LNCaP clone FGC (cell line): ENCODE measurements at places on chromosomes 1 and 21.

- no peak for DNase-seq
Observed at GRCh38 chr21:16796776-16797175, 716.1 kb upstream of the CXADR start.

DNA sequence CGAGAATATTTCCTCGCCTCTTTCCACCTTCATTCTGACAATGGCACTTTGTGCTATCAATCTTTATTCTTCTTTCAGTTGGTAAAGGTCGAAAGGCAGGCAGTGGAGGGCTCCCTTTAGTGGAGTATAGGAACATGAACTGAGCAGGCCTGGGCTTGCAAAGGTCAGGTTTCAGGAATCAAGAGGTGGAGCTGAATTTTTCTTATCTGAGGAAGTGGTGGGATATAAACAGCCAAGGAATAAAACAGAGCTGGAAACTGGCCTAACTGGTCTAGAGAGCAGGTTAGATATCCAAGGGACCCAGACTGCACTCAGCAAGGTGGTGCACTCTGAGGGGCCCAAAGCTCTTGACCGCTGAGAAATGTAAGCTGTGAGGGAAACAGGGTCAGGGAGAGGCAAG, 99.1 kb downstream of the PLA2G4A start:
- no peak for DNase-seq

- no peak for DNase-seq
Observed at GRCh38 chr1:56934430-56935060, 31.3 kb downstream of the C8B start.

DNA sequence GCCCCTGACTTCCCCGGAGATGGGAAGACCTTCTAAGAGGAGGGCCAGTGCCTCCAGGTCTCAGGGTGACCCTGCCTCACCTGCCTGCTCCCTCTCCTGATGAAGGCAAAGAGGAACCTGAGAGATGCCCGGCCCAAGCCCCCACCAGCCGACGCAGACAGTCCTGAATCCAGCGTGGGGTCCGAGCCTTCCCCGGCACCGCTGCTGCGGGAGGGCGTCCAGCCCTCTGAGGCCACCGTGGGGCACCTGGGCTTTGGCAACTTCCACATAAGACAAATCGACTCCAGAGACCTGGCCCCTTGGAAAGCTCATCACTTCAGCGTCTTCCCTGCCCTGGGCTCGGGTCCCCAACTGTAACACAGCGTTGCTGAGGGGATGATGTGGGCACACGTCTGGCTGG, 122.2 kb downstream of the CASZ1 start:
- no peak for DNase-seq

DNA sequence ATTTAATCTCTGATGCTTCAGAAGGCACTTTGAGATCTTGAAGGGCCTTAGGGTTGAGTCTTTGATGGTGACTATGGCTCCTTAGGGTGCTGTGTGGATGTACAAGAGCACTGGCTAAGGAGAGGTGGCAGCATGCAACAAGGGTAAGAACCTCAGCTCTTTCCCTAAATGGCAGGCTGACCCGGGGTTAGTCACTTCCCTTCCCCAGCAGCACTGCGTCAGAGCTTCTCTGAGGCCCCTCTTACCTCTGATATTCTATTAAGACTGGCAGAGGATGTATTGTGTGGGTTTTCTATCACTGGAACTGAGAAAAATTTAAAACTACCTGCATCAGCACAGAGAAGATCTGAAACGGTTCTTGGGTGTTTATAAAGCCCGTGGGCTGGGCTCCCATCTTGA, 11.8 kb downstream of the C1orf116 start:
- DNase-seq, result no peak

DNA sequence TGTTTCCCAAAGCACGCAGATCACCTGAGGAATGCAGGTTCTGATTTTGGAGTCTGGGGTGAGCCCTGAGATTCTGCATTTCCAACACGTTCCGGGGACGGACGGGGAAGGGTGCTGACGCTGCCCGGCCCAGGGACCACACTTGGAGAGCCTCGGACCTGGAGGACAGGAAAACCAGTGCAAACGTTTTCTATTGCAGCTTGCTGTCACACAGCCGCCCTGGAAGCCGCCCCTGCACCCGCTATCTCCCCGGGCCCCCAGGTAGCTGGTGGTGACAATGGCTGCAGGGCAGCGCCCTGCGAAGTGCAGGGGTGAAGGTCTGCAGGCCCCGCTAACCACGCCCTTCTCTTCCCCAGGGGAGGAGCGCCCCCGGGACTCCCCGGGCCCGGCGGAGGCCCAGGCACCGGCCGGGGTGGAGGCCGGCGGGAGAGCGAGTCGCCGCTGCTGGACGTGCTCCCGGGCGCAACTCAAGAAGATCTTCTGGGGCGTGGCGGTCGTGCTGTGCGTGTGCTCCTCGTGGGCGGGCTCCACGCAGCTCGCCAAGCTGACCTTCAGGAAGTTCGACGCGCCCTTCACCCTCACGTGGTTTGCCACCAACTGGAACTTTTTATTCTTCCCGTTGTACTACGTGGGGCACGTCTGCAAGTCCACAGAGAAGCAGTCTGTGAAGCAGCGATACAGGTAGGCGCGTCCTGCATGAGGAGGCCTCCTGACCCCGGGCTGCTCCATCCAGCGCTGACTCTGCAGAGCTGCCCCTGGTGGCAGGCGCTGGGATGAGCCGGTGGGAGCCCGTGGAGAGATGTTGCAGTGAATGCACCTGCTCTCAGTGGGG, 142.0 kb upstream of the COA6 start:
- DNase-seq, result no peak

DNA sequence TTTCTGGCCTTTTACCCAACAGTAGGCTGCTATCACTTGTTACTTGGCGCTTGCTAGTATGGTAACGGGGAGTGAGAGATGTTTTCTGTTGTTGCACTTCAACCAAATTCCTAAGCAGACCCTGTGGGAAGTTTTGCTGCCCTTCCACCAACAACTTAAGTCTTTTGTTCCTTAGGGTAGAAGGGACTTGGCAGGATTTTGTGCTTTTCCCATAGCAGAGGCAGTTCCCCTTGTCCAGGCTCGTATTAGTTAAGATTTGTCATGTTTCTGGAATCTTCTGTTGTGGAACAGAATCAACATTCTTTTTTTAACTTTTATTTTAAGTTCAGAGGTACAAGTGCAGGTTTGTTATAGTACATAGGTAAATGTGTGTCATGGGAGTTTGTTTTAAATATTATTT, 73.2 kb upstream of the SGIP1 start:
- DNase-seq, result no peak

- no peak for DNase-seq
Observed at GRCh38 chr1:206971029-206971655, 882 bp upstream of the FCAMR start.

- DNase-seq, result no peak
Observed at GRCh38 chr1:105636052-105636451, 1420.4 kb upstream of the PRMT6 start.

DNA sequence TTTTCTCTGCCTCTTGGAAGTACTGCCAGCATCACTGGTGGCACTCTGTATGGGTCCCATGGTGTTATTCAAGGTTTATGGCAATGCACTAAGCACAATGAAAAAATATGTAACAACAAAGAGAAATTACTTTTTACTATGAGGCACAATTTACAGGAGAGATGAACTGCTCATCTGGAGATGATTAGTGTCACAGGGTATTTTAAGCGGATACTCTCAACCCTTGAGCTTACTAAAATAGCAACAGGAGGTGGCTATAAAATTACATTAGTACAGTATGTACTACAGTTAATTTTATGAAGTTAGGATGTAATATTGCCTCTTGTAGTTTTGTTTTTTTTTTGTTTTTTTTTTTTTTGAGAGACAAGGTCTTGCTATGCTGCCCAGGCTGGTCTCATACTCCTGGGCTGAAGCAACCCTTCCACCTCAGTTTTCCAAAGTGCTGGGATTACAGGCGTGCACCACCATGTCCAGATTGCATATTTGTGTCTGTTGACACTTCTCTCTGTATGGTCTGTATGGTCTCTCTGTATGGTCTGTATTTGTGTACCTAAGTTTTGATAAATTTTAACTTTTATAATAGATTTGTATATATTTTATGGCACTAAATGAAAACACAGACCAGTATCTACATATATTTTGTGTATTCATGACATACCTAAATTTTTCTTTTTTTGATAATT, 175.6 kb upstream of the HP1BP3 start:
- DNase-seq, result no peak

DNA sequence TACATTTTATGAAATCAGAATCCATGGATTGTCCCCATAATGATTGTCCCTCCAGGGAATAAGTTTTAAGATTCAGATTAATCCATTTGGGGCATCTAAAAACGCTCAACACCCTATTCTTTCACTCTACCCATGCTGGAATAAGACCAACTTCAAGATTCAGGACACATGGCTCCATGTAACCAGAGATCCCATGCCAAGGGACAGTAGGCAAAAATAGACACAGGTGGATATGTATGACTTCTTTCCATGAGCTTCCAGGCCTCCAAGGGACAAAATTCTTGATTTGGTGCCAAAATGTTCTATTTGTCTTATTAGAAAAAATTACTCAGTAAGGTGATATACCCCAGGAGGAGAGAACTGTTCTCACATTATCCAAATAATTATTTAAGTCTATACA, 178.8 kb downstream of the NRIP1 start:
- no peak for DNase-seq

DNA sequence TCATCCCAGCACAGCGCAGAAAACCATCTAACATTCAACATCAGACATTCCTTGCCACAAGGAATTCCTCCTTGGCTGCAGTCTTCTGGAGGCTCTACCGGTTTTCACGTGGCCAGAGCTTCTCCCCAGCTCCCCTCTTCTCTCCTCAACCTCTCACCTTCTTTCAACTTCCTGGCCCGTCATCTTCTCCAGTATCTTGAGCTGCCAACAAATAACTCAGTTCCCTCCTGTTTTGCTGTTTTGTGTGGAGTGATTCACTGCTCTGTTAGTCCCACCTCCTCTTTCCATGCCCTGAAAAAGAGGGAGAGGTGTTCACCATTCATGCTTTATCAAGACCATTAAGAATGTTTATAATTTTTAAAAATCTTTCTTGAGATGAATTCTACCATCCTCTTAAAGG, 32.6 kb downstream of the PIGM start:
- no peak for DNase-seq

- DNase-seq, result no peak
Observed at GRCh38 chr1:21577933-21578332, 68.7 kb downstream of the ALPL start.

GRCh38 chr1:13523780-13524477, 10.1 kb upstream of the LRRC38 start:
- DNase-seq, result no peak

- DNase-seq, result no peak
Observed at GRCh38 chr1:92123868-92124267, 43.7 kb downstream of the BTBD8 start.

- no peak for DNase-seq
Observed at GRCh38 chr1:33641104-33641830, 168.8 kb downstream of the ZSCAN20 start.

- DNase-seq, result no peak
Observed at GRCh38 chr1:180503280-180503862, 994 bp upstream of the ACBD6 start.

DNA sequence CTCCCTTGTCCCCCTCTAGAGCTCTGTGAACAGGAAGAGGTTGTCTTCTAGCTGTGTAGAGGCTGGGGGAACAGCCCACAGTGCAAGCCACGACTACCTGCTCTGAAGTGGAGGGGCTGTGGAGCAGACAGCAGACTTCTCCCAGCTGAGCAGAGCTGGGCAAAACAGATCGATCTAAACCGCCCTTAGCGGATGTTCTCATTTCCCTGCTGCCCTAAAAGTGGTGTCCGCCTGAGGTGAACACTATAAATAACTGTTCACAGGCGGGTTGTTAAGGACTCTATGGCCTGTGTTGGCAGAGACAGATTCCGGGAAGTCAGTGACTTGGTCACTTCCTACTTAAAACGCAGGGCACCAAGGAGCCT, 203.2 kb downstream of the RHOU start:
- DNase-seq, result no peak

GRCh38 chr1:26858891-26859640, 3.9 kb upstream of the SFN start:
- no peak for DNase-seq
